ENCODE measurements at places on chromosomes 1 and 21.

GRCh38 chr1:51414811-51415210 is 84.4 kb upstream of the TTC39A start:
- no peak for DNase-seq

DNA sequence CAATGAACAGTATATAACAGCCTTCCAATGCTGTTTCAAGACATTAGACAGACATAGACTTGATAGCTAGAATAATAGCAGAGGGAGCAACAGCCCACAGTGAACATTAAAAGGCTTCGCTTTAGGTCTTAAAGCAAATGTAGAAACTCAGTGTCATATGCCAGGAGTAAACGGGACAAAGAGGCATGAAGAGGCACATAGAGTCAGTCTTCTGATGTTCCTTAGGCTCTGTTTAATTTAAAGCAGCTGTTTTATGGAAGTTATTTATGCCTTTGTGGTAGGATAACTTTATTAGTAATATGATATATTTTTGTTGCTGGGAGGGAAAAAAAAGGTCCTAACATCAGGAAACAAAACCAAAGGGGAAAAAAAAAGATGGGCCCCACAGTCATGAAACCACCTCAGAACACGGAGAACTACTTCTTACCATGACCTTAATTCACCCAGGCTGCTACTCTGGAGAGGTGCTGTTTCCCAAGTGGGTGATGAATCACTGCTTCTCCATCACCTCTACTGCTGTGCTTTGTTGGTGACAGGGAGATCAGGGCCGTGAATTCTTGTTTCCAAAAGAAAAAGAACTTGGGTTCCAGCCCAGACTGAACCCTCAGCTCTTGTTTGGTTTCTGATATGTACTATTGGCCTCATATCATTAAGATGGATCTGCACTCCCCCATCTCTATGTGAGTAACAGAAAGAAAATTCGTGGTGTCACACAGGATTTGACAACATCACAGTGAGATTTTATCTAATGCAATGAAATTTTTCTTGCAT is 616.9 kb downstream of the KIF26B start:
- peak; percentile 77 for DNase-seq

DNA sequence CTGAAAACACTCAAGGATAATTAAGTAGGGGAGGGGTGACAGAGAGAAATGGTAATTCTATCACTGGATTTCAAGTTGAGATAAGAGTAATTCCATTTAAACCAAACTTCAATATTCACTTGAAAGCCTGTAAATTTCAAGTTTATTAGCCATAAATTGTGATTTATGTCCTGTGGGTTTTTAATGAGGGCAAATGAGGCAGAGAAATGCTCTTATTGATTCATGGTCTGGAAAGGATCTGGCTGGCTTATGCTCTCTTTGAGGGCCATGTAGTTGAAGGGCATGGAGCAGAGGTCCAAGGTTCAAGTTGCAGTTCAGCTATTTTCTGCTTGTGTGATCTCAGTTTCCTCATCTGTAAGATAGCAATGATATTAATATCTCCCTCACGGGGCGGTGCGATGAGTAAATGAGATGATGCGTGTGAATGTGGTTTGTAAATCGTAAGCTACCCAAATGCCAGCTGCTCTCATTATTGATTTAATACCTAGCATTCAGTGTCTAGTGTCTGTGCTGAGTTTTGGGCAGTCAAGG is 12.3 kb downstream of the OLFML3 start:
- DNase-seq = no peak

- DNase-seq = no peak
Observed at GRCh38 chr1:31828926-31829690, 13.3 kb upstream of the SPOCD1 start.

DNA sequence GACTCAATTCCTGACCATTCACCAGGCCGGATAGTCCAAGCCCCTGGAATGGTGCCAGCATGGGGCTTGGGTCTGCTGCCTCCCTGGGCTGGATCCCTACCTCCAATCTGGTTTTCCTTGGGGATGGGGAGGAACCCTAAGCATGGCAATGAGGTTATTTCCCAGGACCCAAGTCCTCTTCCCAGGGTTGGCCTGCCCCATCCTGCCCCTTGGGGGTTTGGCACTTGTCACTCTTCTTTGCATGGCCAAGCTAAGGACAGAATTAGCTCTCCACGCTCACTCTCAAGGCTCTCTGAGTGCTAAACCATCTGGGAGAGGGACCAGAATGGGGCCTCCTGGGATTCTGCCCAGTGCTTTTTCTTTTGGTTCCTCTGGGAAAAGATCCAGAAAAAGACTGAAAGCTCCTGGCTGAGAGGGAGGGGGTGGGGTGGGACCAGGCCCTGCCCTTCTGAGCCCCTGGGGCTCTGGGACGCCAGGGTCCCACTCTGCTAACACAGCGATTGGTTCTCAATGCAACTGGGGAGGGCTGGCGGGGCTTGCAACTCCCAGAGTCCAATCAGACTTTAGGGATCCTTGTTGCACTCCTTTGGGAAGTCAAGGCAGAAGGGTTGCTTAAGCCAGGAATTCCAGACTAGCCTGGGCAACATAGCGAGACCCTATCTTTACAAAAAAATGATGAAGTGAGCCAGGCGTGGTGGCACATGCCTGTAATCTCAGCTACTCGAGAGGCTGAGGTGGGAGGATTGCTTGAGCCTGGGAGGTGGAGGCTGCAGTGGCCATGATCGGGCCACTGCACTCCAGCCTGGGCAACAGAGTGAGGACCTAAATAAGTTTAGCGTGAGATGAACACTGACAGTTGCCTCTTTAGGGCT is 52.7 kb downstream of the DHRS3 start:
- DNase-seq = peak; percentile 59

- no peak for DNase-seq
Observed at GRCh38 chr1:7356079-7356478, 415.0 kb upstream of the VAMP3 start.

- no peak for DNase-seq
Observed at GRCh38 chr1:69076631-69077030, 491.1 kb upstream of the LRRC7 start.

- no peak for DNase-seq
Observed at GRCh38 chr1:77741316-77741715, 18.3 kb downstream of the USP33 start.

DNA sequence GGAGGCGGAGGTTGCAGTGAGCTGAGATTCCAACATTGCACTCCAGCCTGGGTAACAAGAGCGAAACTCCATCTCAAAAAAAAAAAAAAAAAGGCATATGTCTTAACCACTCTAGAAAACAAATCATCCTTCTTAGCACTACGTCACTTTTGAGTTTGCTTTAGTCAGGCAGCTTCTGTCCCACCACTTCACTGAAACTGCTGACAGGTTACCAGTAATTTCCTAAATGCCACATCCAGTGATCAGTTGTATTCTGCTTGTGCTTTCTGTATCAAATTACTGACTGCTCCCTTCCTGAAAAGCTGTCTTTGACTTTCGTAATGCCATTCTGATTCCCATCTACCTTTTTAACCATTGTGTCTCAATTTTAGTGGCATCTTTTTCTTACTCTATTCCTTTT is 21.7 kb downstream of the RCOR3 start:
- no peak for DNase-seq

DNA sequence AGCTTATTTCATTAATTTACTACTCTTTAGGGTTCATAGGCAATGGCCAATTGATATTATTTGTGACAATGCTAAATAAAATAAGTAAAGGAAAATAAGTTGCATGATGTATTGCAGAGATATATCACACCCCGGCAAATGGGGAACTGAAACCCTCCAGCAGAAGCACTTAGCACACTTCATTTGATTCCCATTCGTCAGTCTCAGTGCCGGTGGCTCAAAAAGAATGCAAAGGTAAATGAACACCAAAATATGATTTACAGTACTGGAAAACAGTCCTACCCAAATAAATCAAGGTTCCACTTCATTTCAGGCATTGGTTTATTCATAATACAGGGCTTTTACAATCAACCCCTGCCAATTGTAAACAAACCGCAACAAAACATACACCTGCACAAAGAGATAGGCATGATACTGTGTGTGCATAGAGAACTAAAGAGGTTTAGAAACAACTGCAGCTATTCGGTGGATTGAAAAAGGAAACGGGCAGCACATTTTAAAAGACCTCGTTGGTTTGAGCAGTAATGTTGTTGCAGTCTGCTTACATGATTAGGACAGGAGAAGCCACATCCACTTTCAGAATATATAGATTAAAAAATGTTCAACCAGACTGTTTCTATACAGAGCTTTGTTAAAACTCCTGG is 1019.2 kb downstream of the TTLL7 start:
- no peak for DNase-seq

- DNase-seq = peak; percentile 58
Observed at GRCh38 chr1:87292684-87293493, 35.8 kb upstream of the LMO4 start.

- peak; percentile 18 for DNase-seq
Observed at GRCh38 chr1:115837740-115838421, 3.0 kb downstream of the NHLH2 start.

DNA sequence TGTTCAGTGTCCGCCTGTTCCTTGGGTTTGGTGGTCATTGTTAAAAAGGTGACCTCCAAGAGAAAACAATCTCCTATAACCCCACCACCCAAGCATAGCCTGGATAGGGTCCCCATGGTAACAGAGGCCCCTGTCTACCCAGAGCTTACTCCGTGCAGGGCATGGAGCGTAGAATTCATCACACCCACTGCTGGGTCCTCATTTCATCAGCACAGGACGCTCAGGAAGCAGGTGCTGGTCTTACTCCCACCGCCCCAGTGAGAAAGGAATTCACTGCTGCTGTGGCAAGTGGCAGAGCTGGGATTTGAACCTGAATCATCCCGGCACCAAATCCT is 37.0 kb downstream of the ARHGEF10L start:
- no peak for DNase-seq

- no peak for DNase-seq
Observed at GRCh38 chr1:5393603-5394002, 598.6 kb downstream of the NPHP4 start.

GRCh38 chr1:40153073-40153770 is 8.0 kb upstream of the RLF start:
- DNase-seq = peak; percentile 52

GRCh38 chr21:33075128-33075527 is 5.2 kb downstream of the OLIG1 start:
- DNase-seq = no peak

- no peak for DNase-seq
Observed at GRCh38 chr21:31566611-31567010, 92.9 kb upstream of the SOD1 start.

- DNase-seq = peak; percentile 48
Observed at GRCh38 chr1:119966020-119966419, 69.7 kb upstream of the ADAM30 start.

- peak; percentile 5 for DNase-seq
Observed at GRCh38 chr1:227043755-227044154, 103.7 kb downstream of the COQ8A start.

DNA sequence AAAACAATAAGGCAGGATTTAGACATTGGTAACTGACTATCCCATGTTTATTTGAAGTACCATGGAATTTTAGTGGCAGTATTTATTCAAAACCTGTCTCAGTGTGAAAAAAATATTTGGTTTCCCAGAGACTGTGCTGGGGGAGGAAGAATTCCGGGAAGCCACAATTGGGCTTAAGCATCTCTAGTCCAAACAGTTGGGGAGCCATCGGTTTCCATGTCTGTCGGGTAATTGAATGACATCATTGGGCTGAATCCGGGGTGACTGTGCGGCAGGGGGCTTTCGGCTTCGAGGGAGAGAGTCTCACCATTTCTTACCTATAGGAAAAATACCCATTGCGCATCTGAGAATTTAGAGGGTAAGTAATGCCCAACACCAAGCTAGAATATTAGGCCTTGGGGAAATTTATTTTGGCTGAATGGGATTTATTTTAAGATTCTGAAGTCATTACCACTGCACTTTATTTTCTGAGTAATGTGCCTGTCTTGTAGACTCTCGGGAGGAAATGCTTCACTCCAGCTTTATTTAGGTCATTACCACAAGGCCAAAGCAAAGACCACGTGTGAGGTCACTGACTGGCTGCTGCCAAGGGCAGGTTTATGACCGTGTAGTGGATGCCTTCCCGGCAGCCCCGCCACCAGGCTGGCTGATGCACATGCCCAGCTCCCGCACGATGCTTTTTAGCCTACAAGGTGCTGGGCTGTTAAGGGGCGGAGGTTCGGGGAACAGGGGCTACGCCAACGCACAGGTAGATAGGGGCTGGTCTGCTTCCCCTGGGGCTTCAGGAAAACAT is 23.1 kb upstream of the UMODL1 start:
- peak; percentile 87 for DNase-seq

GRCh38 chr21:43644609-43645008 is 14.7 kb downstream of the HSF2BP start:
- peak; percentile 56 for DNase-seq

GRCh38 chr1:213123087-213123486 is 72.0 kb downstream of the RPS6KC1 start:
- no peak for DNase-seq

- no peak for DNase-seq
Observed at GRCh38 chr1:200976634-200977033, 46.9 kb downstream of the KIF21B start.

- no peak for DNase-seq
Observed at GRCh38 chr1:13921190-13921589, 221.2 kb downstream of the PRDM2 start.

GRCh38 chr1:198888379-198888943 is 249.6 kb downstream of the PTPRC start:
- DNase-seq = no peak

DNA sequence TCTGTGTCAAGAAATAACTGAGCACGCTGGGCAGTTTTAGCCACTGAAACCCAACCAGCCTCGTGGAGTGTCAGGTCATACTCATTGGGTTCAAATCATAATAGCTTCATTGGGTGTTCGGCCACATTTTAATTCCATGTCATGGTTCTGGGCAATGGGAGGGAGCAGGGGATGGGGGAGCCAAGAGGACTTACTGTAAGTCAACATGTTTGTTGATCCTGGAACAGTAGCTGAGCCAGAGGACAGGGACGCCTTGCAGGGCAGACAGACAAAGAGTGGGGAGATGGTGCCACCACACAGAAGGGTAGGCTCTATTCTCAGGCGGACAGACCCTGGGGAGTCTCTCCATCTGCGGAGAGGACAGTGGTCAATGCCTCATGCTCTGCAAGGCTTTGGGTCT is 161.1 kb downstream of the ZBTB18 start:
- no peak for DNase-seq

- no peak for DNase-seq
Observed at GRCh38 chr21:44318489-44319285, 18.8 kb downstream of the PFKL start.

DNA sequence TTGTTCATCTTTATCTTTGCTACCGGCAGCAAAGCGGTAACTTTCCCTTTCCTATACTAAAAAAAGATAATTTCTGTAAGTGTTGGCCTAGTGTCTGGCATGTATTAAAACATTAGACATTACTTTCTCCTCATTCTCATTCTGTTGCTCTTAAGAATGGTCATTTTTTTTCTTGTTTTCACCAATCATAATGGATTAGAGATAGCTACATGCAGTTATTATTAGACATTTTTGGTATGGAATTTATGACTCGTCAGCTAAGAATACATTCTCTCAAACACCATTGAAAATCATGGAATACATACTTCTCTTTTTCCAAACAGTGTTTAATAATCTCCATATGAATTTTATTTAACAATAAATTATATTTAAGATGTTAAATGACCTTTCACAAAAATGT is 1154.6 kb downstream of the BRINP3 start:
- no peak for DNase-seq
